ENCODE measurements at places on chromosomes 3 and 15. TPM values are rescaled to one million over a fixed set of nuclear protein-coding genes. Genes with fewer than 3 reads are reported as not detected.

GREM1 gene
- under 0.01 TPM for total RNA-seq

GTF2A2 gene
- total RNA-seq: 20.7 TPM

RYR3 gene
- total RNA-seq: 5.4 TPM

CASR gene
- under 0.01 TPM for total RNA-seq

IL20RB gene
- 0.54 TPM for total RNA-seq

CFAP100 gene
- total RNA-seq: not detected

ACY1 gene
- 38.0 TPM for total RNA-seq

CYP1A2 gene
- total RNA-seq: not detected

GP9 gene
- 4.0 TPM for total RNA-seq

SACM1L gene
- total RNA-seq: 28.0 TPM

VWA5B2 gene
- total RNA-seq: under 0.01 TPM

AGBL1 gene
- under 0.01 TPM for total RNA-seq

ADCY5 gene
- total RNA-seq: under 0.01 TPM

ZDHHC23 gene
- 11.0 TPM for total RNA-seq

MST1R gene
- total RNA-seq: 1.1 TPM

IL17RB gene
- under 0.01 TPM for total RNA-seq

CCRL2 gene
- 7.0 TPM for total RNA-seq

ECE2 gene
- total RNA-seq: not detected

MED12L gene
- total RNA-seq: 47.9 TPM

LDHAL6B gene
- total RNA-seq: not detected

ZNF501 gene
- 3.5 TPM for total RNA-seq

C3orf20 gene
- total RNA-seq: under 0.01 TPM

IMPG2 gene
- total RNA-seq: 0.27 TPM

ARPIN gene
- 2.2 TPM for total RNA-seq

FGD5 gene
- 21.8 TPM for total RNA-seq

RFX7 gene
- total RNA-seq: 24.0 TPM

C3orf22 gene
- total RNA-seq: not detected

OR4F15 gene
- under 0.01 TPM for total RNA-seq

CYP8B1 gene
- not detected for total RNA-seq

GOLGA8J gene
- total RNA-seq: under 0.01 TPM

TRANK1 gene
- total RNA-seq: 43.9 TPM

Data from hematopoietic multipotent progenitor cell (in vitro differentiated cells).